CD4-positive, alpha-beta T cell treated with Interleukin-4 for 1 hour (primary cell): ENCODE measurements at places on chromosomes 3 and 15.

GRCh38 chr3:152706991-152707713, 127.8 kb upstream of the P2RY1 start:
- no peak for DNase-seq

GRCh38 chr3:71330909-71331308, 252.6 kb downstream of the FOXP1 start:
- no peak for DNase-seq

- DNase-seq, result peak; percentile 50
Observed at GRCh38 chr3:196518966-196519717, 4.0 kb upstream of the SMCO1 start.

DNA sequence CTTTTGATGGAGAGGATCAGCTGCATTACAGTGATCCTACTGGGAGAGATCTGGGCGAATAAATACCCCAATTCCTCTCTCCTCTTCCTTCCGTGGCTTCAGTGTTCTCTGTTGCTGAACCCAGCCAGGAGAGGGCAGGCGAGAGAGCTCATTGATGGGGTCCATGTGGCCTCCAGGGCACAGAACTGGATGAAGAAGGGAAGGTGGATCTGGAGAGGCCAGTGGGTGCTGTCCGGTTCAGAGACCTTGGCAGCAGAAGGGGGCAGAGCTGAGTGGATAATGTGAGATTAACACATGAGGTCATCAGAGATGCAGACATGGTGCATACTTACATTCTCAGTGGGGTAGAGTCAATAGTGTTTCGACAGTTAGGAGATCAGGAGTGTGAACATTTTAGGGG, 193.6 kb downstream of the CLSTN2 start:
- no peak for DNase-seq

- DNase-seq, result no peak
Observed at GRCh38 chr15:41341519-41341918, 8.8 kb downstream of the NUSAP1 start.

DNA sequence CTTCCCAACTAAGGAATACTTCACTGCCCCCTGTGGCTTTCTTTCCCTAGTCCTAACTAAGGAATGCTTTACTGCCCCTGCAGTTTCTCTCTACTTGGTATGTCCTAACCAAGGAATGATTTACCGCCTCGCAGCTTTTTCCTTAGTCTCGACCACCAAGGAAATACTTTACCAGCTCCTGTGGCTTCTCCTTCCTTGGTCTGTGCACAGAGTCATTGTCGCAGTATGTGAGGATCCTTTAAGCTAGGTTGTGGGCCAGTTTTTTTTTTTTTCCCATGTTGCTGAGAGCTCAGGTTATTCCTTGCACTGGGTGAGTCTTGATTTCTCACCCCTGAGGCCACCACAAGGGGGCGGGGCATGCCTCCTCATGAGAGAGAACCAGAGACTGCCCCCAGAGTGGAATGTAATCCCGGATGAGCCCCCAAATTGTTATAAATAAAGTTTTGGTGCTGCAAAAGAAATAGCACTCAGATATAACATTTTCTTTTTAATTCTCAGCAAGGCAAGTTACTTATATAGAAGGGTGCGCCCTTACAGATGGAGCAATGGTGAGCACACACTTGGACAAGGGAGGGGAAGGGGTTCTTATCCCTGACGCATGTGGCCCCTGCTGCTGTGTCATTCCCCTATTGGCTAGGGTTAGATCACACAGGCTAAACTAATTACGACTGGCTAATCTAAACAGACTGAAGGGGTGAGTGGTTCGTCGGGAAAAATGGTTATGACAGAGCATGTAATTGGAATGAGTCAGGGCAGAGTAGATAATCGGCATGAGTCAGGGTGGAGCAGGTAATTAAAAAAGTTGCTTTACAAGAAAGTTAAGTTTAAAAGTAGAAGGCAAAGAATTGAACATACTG, 27.0 kb downstream of the NDUFB4 start:
- DNase-seq, result peak; percentile 11

GRCh38 chr15:40372981-40373380, 9.5 kb upstream of the KNSTRN start:
- no peak for DNase-seq
